ENCODE measurements at places on chromosomes 1 and 21.

- peak; percentile 87 for DNase-seq
Observed at GRCh38 chr1:39788758-39789570, at the start of gene BMP8B. Gene BMP8B (minus strand): TSS chr1:39788865. CDS start chr1:39788485, 380 bp downstream.

DNA sequence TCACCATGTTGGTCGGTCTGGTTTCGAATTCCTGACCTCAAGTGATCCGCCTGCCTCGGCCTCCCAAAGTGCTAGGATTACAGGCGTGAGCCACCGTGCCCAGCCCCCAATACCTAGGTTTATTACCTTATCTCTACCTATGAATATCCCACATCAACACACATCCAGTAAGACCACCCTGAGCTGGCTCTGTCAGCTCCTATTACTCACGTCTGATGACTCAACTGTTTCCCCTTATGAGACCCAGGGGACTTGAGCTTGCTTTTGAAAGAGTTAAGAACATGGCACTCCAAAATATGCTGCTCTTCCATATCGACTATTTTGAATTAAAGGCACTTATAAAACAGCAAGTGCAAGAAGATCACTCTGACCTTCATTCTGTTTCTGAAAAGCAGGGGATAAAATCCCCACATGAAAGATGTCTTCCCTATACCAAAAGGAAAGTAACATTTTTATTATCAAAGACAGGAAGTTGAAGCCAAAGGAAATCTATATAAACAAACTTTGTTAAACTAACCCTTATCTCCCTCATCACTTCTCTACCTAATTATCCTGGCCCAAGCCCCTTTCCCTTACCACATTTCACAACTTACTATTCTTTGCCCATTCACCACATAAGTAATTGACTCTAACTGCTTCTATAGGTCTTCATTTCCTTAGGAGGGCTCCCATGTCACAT, 41.3 kb upstream of the OSBPL9 start:
- DNase-seq = no peak

- DNase-seq = no peak
Observed at GRCh38 chr1:197218857-197219256, 49.2 kb upstream of the CRB1 start.

GRCh38 chr1:45493116-45493697, 2.2 kb upstream of the TESK2 start:
- peak; percentile 63 for DNase-seq

GRCh38 chr1:58850636-58851035, 66.8 kb upstream of the JUN start:
- no peak for DNase-seq

Measured in HuH-7.5 (cell line).